ENCODE measurements at places on chromosomes 1 and 21.

DNA sequence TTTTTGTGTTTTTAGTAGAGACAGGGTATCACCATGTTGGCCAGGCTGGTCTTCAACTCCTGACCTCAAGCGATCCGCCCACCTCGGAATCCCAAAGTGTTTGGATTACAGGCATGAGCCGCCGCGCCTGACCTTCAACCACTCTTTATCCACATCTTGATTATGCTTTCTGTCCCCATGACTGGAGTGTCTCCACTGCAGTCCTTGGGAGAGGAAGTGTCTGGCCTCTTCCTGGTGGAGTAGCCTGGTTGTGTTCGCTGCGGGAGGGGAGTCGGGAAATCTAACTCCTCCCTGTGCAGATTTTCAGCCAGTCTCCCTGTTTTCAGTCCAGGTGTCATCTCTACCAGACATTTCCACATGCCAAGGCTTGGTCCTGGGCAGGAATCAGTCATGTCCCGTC is 9.7 kb downstream of the KISS1 start:
- DNase-seq = no peak

- peak; percentile 52 for DNase-seq
Observed at GRCh38 chr1:175888996-175889395, 145.6 kb upstream of the TNR start.

- DNase-seq = no peak
Observed at GRCh38 chr1:169060043-169060722, 46.3 kb upstream of the ATP1B1 start.

GRCh38 chr1:92495392-92496063 is 8.8 kb upstream of the GFI1 start:
- DNase-seq = no peak

- DNase-seq = no peak
Observed at GRCh38 chr1:72324451-72324850, 42.1 kb upstream of the NEGR1 start.

DNA sequence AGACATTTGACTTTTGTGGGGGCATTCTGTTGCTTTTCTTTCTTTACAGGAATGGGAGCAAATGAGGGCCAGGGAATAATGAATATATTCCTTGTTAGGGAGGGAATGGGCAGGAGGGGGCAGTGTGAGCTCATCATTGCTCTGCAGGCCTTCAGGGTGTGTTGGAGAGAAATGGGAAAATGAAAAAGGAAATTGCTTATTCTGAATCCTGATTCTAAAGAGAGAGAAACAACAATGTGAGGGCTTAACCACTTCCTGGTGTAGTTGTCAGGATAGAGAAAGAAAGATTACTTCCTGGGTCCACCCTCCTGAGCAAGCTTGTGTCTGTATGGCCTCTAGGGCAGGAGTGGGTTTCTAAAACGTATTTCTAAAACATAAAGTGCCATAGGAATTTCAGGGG is 28.3 kb downstream of the VANGL2 start:
- no peak for DNase-seq

- DNase-seq = no peak
Observed at GRCh38 chr1:21041541-21041940, 135.2 kb downstream of the EIF4G3 start.

All from islet precursor cell (in vitro differentiated cells).